ENCODE measurements at places on chromosomes 16 and 17. TPM values are rescaled to one million over a fixed set of nuclear protein-coding genes. Genes with fewer than 3 reads are reported as not detected.

HOXB9 gene
- 65.9 TPM for total RNA-seq

ITGAD gene
- not detected for total RNA-seq

SEPTIN12 gene
- total RNA-seq: not detected

KAT2A gene
- total RNA-seq: 67.0 TPM

OTOA gene
- not detected for total RNA-seq

CSH1 gene
- not detected for total RNA-seq

STX4 gene
- 65.2 TPM for total RNA-seq

TBC1D3D gene
- not detected for total RNA-seq

LPCAT2 gene
- total RNA-seq: 62.1 TPM

YBX2 gene
- total RNA-seq: 54.9 TPM

CCL4L2 gene
- not detected for total RNA-seq

NPIPA7 gene
- 5.6 TPM for total RNA-seq

MPRIP gene
- 155 TPM for total RNA-seq

Data from Panc1 (cell line).